NCI-H524 (cell line): ENCODE measurements at places on chromosomes 6 and 20.
A peak's percentile ranks its signal among the peaks of the same experiment; 100 is the strongest.

DNA sequence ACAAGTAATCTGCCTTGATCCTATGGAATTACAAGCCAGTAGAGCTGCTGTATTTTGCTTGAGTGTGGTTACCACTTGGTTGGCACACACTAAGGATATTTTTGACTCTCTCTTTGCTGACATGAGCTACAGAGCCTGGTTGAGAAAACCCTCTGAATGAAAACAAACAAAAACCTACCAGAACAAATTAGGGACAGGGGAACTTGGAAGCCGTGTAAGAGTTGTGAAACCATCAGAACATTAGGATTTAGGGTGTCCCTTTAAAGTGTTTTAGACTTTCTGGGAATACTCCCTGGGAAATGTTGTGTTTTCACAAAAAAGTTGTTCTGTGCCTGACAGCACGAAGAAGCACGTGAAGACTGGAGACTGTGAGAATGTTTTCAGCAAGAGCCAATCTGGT lies 20.5 kb upstream of the PDE7B start:
- no peak for DNase-seq

DNA sequence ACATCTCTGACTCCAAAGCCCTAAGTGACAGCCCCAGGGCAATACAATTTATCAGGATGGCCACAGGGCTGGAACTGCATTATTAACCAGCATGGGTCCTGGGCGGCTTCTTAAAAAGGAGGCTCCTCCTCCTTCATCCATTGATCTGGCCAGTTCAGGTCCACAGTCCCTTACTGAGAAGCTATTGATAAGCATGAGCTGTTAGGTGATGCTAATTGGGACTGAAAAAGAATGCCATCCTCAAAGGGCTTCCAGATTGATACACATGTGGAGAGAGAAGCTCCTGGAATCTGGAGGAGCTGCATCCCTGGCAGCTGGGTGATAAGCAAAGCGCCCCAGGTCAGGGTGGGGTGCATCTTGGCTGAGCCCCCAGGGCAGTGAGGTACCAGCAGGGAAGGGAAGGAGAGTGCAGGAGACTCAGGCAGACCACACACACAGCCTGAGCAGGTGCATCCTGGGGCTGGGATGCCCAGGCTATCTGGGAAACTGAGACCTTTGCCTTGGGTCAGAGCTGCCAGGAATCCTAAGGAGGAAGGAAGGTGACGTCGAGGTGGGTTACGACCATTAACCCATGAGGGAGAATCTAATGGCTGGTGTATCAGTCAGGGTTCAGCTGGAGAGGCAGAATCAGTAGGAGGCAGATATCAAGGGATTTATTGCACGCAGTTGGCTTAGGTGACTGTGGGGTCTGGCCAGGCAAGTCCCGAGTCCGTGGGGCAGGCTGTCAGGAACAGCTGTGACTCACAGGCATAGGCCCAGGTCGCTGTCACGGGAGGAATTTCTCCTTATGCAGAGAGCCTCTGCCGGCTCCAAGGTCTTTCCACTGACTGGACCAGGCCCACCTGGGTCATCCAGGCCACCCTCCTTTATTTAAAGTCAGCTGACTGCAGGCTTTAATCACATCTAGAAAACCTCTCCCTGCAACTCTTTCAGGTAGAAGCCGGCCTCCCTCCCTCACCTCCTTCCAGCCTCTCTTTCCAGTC lies 261.2 kb downstream of the BMP7 start:
- DNase-seq = no peak

DNA sequence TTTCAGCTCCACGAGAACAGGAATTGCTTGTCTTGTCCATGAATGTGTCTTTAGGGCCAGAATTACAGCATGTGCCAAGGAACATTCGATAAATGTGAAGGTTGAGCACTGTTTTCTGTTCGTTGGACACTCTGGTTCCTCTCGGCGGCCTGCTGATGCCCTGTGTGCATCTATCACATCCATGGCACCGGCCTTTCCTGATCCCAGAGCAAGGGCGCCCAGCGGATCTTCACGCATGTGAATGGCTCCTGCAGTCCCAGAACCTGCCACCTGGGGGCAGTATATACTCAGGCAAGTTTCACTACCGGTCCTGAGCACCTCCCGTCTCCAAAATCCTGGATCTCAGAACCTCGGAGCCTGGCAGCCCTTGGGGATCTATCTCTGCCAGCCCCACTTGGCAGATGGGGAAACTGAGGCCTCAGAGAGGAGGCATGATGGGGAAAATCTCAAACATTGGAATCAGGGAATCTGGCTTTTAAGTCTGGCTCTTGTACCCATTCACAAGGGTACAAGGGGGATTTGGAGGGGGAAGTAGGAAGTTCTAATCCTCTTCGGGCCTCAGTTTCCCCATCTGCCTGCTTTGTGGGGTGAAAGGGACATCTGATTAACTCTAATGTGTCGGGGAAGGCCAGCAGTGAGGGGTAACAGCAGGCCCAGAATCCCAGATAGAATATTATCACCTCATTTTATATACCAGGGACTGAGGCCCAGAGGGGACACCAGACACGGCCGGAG lies 4.3 kb upstream of the CEBPB start:
- DNase-seq = peak; percentile 87

- no peak for DNase-seq
Measured at GRCh38 chr6:150895928-150896632, 30.6 kb downstream of the MTHFD1L start.

DNA sequence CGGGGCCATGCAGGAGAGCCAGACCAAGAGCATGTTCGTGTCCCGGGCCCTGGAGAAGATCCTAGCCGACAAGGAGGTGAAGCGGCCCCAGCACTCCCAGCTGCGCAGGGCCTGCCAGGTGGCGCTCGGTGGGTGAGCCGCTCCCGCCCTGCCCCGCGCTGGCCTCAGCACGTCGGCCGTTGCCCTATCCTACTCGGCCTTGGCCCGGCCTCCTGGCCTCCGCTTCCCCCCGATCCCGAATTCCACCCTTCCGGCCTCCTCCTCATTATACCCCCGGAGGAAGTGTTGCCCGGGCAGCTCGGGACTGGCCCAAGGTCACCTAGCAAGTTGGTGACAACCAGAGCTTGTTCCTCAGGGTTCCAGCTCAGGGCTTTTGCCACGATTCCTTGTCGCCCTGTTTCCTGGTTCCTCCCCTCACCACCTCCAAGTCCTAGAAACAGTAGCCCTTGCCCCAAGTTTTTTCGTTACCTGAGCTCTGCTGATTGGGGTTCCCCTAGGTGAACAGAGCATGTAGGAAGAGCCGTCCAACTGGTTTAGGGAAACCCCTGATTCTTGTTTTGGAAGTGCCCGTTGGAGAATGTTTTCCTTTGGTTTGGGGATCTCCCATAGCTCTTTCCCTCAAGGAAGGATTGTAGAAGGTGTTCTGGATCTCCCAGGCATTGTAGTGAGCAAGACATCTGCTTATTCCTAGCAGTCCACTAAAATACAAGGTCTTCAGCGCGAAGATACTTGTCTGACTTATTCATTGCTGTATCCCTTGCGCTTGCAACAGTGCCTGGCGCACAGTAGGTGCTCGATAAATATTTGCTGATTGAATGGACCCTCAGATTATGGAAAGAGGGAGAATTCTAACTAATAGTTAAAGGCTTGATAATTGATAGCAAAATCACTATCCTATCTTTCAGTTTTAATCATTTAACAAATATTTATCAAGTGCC lies 641 bp downstream of the ARFGEF2 start:
- DNase-seq = peak; percentile 48

GRCh38 chr6:144310765-144311164 lies 25.6 kb downstream of the UTRN start:
- no peak for DNase-seq

DNA sequence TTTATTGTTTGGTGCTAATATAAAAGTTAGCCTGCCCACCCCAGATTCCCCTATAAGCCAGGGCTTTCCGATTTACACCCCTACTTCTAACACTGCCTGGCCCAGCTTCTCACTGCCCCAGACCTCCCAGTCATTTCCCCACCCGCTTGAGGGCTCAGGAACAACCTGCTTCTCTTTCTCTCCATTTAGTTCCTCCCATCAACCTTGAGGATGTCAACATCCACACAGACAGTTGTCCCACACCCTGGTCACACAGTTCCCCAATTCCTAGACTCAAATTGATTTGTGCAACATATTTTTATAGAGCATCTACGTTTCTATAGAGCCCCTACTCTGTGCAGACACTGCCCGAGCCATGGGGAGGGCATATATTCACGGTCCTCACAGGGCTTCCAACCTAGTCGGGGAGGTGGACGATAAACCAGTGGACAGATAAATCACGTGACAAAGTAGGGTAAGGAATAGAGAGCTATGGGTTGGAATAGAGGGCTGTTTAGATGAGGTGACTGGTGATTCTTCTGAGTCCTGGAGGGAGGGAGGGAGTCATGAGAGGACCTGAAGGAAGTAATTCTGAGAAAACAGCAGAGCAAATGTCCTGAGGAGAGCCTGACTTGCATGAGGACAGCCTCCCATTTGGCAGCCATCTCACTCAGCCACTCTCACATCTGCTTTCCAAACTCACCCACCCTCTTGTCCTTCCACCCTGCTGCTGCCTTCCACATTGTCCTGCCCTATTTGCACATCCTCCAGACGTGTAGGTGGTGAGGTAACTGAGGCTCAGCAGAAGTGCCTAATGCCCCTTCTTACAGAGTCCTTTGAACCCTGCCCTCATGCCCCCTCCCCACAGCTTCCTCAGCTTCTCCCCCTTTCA lies 6.3 kb downstream of the GABRR2 start:
- DNase-seq = no peak
